COR-L47 (cell line): ENCODE measurements at places on chromosomes 1 and 21.

GRCh38 chr1:38454236-38454635 lies 405.3 kb downstream of the RRAGC start:
- no peak for DNase-seq

DNA sequence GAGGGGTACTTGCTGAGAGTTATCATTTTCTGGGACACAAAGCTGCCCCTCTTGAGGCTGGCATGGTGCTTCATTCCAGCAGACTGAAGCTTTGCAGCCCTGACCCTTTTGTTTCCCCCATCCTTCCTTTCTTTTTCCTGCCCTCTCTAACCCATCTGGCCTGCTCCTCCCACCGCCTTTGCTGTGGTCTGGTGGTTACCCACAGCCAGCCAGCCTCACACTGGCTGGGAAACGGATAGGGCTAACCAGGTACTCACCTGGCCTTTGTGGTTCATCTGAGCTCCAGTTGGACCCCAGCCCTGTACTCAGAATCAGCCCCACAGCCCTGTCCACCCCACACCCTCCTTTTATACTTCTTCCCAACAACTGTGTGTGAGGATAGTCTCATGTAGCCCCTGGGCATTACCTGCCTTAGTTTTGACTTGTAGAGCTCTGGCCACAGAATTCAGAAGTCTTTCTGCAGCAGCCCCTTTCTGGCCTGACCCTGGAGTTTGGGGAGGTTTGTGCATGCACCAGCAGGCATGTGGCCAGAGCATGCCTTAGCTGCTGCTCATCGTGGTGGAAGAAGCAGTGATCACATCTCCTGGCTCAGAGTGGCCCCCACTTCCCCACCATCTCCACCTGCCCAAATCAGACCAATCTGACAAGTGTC lies 138.0 kb downstream of the TRABD2B start:
- no peak for DNase-seq

DNA sequence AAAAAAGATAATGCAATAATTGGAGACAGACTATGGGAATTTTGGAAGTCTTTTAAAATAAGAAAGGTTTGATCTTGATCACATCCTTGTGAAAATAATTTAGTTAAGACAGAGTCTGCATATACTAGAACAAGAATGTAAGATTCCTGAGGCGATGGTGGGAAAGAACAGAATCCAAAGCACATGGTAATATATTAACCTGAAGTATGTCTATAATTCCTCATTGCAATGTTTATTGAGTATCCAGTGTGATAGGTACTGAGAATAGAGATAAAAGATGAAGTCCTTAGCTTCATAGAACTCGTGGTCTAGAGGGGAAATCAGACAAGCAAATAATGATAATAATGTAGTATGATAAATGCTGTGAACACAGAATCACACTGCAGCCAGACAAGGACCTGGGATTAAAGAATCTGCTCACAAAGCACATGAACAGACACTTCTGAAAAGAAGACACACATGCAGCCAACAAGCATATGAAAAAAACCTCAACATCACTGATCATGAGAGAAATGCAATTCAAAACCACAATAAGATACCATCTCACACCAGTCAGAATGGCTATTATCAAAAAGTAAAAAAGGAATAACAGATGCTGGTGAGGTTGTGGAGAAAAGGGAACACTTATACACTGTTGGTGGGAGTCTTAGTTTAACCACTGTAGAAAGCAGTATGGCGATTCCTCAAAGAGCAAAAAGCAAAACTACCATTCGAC lies 6.9 kb upstream of the ANGPTL3 start:
- no peak for DNase-seq

DNA sequence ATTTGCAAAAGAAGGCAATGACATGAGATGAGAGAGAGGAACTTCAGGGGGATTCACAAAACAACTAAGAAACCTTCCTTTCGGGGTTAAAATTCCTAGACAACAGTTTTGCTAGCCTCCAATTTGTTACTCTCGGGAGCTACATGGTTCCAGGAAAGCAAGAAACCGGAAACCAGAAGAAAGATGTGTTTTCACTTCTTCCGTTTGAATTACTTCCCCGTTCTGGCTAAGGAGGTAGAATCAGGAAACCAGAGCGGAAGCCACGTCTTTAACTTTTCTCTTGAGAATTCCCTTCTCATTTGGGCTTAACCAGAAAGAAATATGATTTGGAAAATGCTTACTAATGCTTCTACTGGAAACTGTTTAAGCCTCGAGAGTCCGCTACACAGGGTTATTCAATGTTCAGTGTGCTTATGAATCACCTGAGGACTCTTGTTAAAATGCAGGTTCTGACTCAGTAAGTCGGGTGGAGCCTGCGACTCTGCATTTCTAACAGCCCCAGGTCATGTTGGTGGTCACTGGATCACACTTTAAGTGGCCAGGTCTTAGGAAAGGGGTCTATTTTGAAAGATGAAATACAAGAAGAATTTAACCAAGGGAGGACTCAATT lies 43.5 kb upstream of the MCOLN3 start:
- DNase-seq, result no peak

- no peak for DNase-seq
These were observed 10.3 kb downstream of the TTC34 start for GRCh38 chr1:2791027-2791760.

DNA sequence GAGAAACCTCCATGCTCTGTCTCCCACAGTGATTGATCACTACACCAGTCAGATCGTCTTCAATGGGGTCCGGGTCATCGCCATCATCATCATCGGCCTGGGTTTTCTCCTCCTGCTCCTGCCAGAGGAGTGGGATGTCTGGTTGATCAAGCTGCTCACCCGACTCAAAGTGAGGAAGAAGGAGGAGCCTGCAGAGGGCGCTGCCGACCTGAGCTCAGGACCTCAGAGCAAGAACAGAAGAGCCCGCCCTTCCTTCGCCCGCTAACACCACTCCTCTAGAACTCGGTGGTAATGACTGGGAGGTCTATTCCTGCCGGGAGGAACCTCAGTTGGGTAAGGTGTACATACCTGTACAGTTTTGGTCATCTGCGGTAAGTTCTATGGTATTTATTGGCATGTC lies 50.3 kb upstream of the COA6 start:
- peak; percentile 49 for DNase-seq

GRCh38 chr21:46099476-46099875 lies 1.6 kb downstream of the COL6A2 start:
- no peak for DNase-seq

DNA sequence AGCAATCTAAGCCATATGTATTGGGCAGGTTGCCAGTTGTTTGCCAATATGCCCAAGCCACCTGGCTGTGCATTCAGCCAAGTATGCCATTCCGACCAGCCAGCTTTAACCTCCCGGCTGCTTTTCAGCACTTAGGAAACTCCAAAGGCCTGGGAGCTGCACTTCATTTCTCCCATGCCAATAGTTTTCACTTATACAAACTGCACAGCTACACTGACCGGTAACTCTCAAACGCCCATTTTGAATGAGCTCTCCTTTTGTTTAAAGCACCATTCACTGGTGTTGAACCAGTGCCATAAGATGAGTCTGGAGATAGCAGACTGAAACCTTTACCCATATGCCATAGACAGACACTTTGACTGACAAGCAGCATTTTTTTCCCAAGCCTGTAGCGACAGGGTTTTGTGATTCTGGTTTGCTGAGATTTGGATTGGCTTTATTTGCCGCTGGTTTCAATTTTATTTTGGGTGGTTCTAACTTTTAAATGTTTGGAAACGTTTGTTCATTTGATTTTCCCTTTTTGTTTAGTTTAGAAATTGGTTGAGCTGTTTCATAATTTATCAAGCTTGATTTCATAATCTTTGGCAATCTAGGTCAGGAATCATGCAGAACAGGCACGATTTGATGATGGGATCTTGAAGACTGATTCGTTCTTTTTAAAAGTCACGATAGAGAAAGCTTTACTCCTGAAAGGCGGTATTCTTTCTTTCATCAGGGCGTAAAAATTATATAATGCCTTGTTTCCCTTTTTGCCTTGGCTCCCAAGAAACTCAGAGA lies 144.6 kb downstream of the NFIA start:
- DNase-seq, result peak; percentile 60

DNA sequence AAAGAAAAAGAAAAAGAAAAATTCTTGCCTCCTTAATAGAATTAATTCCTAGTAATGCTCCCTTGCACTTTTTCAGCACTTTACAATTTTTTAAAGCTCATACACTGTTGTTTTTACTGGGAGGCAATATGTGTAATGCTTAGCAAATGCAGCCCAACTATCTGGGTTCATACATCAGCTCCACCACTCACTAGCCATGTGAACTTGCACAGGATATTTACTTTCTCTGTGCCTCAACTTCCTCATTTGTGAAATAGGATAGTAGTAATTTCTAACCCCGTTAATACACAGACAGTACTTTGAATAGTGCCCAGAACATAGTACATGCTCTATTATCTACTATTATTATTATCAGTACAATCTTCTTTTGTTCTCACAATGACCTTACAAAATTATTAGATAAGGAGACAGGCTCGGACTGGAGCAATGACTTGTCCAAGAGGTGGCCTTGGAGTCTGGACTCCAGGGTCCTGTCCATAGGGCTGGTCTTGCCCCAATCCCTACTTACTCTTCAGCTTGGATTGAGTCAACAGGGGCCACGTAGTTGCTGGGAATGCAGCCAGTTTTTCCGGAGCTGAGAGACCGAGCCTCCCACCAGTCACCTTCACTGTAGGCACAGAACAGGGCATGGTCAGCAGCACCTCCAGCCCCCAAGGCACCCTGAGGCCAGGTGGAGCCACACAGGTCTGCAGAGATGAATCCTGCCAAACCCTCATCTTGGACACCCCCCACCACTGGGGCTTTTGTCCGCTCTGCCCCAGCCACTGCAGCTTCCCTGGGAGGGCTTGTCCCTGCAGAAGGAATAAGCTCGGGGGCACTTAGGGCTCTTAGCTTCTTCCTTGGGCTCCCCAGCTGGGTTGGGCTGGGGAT lies 13.7 kb downstream of the FGR start:
- DNase-seq, result no peak

DNA sequence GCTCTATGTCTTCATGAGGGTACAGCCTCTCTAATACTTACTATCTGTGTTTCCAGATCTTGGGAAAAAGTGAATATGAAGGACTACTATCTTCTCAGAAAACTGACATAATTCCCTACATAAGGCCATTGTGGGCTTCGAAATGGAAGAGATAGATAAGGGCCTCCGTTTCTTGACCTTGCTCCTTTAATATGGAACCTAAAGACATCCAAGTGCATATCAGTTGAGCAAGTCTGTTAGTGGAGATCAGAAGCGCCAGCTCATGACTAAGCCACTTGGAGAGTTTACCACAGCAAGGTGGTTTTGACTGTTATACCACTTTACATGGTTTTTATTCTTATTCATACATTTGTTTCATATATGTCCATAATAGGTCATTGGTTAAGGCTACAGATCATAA lies 35.3 kb upstream of the FCER1A start:
- no peak for DNase-seq
